ENCODE measurements at places on chromosomes 4 and X.

- peak; percentile 45 for DNase-seq
Observed at GRCh38 chr4:128653527-128654444, 155.7 kb upstream of the JADE1 start.

DNA sequence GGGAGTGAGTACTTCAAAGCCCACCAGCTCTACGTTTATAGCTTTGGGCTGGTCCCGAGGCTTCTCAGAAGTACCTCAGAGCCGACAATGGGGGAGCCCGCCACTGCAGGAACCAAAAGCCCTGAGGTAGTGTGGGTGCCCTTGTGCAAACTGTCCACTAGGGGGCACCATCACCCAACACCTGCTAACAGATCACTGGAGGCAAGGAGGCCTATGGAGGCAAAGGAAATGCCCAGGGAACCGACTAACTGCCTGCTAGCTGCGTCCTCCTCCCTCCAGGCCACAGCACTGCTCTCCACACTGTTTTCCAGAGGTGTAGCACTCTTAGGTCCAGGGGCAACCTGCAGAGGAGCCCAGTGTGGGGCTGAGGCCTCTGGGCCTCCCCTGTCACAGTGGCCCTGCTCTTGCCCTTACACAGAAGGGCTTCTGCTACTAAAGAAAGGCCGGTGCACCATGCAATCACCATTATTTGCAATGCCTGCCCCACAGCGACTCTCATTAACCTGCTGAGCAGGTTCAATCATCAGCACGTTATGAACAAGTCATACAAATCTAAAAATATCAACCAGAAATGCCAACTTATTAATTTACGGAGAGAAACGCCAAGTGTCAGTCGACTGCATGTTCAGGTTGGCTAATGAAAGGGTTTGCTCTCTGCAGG is 159.1 kb downstream of the NSUN7 start:
- DNase-seq = peak; percentile 53

DNA sequence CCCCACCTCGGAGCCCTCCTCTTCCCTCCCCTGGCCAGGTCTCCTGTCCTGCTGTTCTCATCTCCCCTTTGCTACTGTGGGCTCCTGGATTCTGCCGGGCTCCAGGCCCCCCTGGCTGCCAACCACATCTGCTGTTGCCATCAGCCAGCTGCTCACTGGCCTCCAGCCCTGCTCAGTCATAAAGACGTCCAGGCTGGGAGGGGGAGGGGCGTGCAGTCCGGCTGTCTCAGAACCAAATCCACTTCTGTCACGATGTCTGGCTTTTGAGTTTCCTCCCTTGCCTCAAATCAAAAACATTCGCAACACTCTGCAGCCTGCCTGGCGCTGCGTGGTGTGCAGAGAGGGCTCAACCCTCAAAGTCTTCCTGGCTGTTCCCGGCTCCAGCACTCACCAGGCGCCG is 7.1 kb downstream of the RASL11B start:
- peak; percentile 14 for DNase-seq

DNA sequence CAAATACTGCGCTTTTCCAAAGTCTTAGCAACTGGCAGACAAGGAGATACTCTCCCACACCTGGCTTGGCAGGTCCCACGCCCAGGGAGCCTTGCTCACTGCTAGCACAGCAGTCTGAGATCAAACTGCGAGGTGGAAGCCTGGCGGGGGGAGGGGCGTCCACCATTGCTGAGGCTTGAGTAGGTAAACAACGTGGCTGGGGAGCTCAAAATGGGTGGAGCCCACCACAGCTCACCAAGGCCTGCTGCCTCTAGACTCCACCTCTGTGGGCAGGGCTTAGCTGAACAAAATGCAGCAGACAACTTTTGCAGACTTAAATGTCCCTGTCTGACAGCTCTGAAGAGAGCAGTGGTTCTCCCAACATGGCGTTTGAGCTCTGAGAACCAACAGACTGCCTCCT is 23.0 kb upstream of the NFKB1 start:
- DNase-seq = no peak

DNA sequence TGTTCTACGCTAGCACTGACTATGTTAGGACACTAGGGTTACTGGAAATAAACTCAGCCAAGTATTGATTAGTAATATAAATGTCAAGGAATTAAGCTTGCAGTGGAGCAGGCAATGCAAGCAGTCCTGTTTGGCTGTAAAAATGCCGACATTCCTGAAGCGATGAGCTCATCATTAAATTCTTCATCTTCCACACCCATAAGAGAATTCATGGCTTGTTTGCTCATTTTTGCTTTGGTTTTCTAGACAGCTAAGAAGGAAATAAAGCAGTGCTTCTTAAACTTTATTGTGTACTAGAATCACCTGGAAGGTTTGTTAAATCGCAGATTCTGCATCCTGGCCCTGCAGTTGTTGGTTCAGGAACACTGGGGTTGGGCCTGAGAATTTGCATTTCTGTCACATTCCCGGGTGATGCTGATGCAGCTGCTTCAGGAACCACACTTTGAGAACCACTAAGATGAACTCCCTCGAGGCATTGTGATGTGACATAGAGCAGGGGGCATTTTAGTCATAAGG is 17.8 kb downstream of the ANXA3 start:
- DNase-seq = peak; percentile 75

DNA sequence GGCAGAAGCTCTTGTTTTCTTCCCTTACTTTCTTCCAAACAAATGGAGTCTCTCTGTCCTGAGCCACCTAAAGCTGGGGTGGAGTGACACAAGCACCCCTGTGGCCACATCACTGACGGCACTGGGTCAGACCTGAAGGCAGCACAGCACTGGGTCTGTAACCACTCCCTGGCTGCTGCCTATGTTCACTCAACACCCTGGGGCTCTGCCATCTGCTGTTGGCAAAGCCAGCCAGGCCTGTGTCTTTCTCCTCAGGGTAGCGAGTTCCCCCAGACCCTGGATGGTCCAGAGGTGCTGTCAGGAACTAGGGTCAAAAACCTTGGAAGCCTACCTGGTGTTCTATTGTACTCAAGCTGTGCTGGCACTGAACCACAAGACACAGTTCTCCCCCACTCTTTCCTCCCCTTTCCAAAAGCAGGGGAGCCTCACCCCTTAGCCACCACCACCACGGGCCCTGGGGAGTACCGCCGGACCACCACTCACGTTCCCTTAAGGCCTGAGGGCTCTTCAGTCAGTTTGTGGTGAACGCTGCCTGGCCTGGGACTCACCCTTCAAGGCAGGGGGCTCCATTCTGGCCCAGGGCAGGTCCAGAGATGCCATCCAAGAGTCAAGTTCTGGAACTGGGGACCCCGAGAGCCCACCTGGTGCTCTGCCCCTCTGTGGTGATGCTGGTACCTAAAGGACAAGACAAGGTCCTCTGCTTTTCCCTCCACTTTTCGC is 31.5 kb downstream of the TMEM271 start:
- DNase-seq = no peak

DNA sequence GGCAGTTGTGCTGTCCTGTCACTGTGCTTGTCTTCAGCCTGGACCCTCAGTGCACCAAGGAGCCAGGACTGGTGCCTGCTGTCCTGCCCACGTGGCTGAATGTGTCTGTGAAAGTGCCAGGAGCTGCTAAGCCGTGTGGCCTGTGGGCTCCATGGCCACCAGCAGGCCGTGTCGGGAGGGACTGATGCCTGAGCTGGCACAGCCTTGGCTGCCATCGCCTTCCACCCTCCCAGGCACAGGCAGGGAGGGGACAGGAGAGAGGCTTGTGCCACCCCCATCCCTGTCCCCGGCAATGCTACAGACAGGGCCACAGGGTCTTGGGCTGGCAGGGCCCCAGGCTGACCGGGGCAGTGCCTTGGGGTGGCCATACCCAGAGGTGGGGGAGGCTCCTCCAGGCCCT is 24.8 kb downstream of the DOK7 start:
- DNase-seq = no peak

DNA sequence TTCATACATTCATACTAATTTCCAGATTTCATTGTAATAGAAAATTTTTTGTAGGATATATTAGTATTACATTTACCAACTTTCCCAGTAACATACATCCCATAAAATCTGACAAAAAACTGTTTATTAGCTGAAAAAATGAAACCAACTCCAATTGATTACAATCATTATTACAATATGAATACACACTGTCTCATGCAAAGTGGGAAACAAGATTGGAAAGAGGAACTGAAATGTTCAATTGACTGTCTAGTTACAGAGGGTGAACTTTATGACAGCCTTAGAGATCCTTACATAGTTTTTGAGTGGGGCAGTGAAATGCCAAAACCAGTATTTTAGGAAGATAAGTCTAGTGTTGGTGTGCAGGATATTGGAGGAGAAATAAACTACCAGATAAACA is 2.3 kb upstream of the AMBN start:
- DNase-seq = no peak

DNA sequence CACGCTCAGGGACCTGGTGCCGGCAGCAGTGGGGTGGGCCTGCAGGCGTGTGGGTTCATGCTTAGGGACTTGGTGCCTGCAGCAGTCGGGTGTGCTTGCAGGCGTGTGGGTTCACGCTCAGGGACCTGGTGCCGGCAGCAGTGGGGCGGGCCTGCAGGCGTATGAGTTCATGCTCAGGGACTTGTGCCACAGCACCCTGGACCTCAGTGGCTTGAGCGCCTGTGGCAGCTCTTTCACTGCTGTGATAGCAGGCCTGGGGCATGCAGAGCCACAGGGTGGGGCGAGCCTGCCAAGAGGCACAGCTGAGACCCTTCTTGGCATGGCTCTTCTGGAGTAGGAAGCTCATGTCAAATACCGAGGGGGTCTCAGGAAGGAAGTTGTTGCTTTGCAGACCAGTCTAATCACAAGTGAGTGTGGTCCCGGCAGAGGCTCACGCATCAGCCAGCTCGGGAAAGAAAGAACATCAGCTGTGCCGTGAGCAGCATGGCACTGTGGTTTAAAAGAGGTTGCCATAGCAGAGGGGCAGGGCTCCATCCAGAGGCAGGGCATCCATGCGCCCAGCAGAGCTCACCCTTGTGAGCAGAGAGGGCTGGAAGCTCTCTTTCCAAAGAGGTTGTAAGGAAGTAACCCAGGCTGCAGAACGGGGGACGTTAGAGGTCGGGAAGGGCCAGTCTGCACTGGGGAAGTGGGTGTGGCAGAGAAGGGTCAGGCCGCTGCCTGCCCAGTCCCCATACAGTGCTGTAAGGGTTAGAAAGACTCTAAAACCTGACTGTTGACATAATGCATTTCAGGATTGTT is 21.1 kb downstream of the PIGG start:
- no peak for DNase-seq

DNA sequence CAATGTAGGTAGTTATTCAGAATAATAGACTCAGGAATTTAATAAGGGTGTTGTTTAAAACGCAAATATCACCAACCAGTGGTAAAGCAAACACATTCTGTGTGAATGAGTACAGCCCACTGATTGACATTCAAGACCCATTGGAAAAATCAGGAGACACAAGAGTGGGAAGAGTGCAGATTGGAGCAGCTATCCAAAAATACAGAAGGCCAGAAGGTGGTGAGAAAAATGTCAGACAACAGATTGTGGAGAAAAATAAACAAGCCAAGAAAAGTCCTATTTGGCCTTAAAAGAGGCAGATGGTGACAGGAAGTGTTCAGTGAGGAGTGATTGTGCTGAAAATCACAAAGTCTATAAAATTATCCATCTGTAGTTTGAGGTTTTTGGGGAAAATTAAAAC is 39.3 kb downstream of the CPE start:
- no peak for DNase-seq

GRCh38 chrX:71212536-71212935 is 10.5 kb upstream of the GJB1 start:
- DNase-seq = no peak

GRCh38 chrX:137212078-137212632 is 178.4 kb upstream of the GPR101 start:
- DNase-seq = no peak

DNA sequence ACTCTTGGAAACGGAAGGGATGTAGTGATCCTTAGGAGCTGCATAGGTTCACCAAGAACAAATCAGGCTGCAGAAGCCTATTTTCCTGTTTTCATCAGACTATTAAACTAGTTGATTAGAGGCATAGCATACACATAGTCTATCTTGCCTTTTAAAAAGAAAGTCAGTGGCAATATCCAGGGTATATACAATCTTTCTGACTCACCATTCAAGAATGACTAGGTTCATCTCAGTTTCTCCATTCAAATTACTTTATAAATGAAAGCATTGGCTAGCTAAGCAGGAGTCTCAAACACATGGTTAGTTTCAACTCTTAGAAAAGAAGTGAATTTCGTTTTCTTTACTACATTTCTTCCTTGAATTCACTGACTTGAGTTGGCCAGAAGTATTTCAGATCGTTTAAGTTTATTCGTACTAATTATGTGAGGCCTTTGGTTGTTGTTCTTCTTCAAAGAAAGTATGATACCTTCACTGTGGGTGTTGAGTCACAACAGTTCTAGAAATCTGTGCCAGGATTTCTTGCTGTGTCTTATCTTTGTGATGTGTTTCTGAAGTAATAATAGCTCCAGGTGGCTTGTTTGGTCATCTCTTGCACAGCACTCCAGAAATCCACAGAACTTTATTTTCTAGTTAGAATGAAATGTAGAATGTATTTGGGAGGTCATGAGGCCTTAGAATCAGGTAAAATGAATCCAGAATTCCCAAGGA is 88.2 kb downstream of the AWAT2 start:
- DNase-seq = no peak

- DNase-seq = no peak
Observed at GRCh38 chr4:16461362-16461761, 235.1 kb upstream of the TAPT1 start.

DNA sequence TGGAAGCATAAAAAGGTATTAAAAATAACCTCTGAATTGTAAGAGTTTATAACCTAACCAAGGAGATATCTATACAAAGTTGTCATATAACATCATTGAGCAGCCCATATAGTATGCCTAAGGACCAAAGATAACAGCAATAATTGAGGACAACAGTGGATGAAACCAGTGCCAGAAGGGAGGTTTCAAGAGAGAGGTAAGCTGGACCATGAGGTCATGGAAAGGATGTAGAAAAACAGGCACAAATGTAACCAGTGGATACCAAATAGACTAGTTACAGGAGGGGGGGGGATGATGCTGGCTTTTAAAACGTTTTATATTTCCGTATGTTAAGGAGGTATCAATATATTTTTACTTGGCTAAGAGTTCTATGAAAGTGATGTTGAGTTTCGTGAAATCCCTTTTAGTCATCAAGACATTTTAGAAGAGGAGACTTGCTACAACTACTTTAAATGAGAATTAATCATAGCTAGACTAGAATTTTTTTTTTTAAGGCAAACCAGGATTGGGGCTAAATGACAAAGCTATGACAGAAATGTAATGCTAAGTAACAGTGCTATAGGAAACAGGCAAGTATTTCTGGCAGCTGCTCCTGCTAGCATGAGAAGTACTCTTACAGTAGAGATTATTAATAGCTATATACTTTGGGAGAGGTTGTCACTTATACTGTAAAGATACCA is 161.1 kb downstream of the FBXW7 start:
- no peak for DNase-seq

- no peak for DNase-seq
Observed at GRCh38 chr4:73653695-73654106, 33.5 kb upstream of the RASSF6 start.

GRCh38 chr4:158371158-158371557 is 150.5 kb upstream of the RXFP1 start:
- no peak for DNase-seq

DNA sequence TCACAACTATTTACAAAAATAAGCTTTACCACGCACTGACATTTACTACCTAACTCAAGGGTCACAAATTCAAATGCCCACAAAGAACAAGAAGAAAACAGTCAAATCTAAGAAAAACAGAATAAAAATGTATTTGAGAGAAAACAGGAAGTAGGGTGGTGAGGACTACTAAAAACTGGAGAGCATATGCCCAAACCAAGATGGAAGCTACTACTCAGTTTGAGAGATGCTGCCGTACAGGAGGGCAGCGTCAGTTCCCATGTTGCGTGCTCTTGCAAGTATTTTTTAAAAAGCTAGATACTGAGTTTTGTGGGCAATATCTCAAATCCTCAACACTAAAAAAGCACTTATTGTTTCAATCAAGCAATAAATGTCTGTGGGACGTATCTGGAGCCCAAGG is 16.2 kb downstream of the HNRNPD start:
- no peak for DNase-seq

Measured in mucosa of gallbladder (tissue), 1 donor.